ENCODE measurements at places on chromosomes 6 and 20. TPM values are rescaled to one million over a fixed set of nuclear protein-coding genes. Genes with fewer than 3 reads are reported as not detected.

The OARD1 gene
- total RNA-seq = 19.7 TPM

- peak; percentile 59 for DNase-seq
These were observed 77.5 kb downstream of the CDH22 start for GRCh38 chr20:46230801-46231282.

GRCh38 chr20:8156235-8157079, 24.4 kb downstream of the PLCB1 start:
- no peak for DNase-seq

GRCh38 chr6:155466539-155466938, 10.9 kb upstream of the NOX3 start:
- DNase-seq = no peak

The TRIM40 gene
- not detected for total RNA-seq
